RPMI7951 (cell line): ENCODE measurements at places on chromosomes 6 and 20.

DNA sequence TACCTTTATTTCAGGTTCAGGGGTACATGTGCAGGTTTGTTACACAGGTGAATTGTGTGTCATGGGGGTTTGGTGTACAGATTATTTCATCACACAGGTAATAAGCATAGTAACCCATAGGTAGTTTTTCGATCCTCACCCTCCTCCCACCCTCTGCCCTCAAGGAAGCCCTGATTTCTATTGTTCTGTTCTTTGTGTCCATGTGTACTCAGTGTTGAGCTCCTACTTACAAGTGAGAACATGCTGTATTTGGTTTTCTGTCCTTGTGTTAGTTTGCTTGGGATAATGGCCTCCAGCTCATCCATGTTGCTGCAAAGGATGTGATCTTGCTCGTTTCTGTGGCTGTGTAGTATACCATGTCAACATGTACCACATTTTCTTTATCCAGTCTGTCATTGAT, 66.0 kb downstream of the STK4 start:
- DNase-seq: no peak

DNA sequence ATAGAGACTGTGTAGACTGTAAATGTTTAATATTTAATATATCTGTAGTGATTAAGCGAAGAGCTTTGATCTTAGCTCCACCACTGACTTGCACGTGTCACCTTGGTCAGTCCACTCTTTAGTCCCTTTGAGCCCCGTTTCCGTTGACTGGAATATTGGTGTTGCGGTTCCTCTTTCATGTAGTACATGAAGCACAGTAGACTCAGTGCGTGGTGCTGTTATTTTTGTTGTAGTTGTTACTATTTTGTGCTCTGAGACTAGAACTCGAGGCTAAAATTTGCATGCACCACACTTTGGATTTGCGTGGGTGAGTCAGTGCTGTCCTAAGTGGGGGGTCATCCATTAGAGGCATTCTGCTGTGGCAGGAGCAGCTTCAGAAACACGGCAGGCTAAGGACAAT, 291.4 kb downstream of the QKI start:
- no peak for DNase-seq

- DNase-seq: no peak
Measured at GRCh38 chr20:14830899-14831298, 493.5 kb upstream of the FLRT3 start.

DNA sequence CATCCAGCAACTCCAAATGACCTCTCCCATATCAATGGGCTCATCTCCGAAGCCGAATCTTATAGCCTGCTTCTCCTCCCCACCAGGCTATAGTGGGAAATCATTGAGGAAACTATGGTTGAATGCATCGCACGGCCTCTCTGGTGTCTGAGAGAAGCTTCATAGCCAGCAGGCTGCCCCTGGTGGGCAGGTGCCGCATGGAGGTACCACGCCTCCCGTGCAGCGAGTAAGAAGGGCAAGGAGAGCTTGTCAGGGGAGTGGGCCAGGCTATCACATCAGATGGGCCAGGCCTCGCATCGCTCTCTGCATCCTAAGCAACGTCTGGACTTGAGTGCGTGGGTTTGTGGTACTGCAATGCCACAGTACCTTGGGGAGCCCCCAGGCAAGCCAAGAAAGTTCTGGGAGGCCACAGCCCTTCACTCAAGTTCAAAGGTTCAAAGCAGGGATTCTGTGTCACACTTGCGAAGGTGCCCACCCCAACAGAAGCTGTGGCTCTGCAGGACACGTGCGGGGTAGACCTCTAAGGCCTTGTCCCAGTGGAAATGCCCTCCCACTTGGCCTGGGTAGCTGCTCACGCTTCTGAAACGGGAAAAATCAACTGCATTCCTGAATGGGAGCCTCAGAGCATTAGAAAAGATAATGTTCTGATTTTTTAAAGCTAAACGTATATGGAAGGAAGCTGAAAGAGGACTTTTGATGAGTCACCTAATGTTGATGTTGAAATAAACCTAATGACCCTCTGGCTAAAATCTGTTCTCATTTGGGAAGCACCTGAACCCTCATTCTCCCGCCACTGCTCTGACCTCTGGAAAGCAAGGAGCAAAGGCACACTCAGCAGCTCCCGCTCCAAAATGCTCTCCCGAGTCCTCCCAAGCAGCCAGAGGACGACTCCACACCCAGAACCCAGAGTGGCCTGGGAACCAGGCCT, 8.4 kb upstream of the IRF4 start:
- DNase-seq: no peak

DNA sequence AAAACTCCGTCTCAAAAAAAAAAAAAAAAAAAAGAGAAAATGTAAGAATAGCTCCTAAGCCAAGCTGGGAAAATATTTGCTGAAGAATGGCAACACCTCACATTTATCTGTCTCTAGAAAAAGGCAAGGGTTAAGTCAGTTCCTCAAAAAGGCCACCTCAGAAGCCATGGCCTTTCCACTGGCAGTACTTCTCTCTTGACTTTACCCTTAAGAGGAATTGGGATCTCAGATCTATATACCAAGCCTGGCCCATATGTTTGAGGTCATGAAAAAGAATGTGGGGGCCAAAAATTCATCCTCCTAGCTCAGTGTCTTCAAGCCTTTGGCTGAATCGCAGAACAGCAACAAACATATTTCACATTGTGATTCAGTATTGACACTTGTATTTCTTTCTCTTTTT, 10.9 kb upstream of the NCOA3 start:
- DNase-seq: no peak

GRCh38 chr6:62474793-62475192, 188.8 kb upstream of the KHDRBS2 start:
- DNase-seq: no peak

DNA sequence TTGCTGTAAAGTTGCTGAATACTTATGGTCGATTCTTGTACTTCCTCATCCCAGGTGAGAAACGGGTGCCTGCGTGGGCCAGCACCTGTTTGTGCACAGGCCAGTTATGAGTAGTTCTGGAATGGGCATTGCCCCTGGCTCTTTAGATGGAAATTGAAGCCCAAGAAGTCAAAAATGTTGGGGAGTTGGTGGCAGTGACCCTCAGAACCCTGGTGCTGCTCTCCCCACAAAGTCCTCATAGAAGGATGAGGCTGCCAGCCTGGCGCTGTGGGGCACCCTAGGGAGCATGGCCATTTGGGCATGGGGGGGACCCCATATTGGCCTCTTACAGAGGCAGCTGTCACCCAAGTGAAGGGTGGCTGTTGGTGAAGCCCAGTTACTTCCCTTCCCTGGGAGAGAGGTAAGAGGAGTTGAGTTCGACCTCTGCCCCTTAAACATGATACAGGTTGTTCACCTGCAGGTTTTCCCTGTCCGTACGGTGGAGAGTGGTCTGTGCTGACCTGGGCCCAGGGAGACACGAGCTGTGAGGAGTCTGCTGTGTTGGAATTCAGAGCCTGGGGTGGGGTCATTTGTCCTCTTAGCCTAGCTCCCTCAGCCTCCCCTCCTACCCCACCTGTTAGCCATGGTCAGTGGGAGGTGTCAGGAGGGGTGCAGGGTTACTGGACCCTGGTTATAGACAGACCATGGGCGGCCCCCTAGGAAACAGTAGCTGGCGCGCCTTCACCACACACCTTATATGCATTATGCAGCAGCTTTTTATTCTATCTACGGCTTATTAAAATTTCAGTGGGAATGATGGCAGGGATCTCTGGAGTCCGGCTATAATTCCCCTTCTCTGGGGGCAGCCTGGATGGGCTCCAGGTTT, 4.9 kb downstream of the HMGA1 start:
- no peak for DNase-seq

DNA sequence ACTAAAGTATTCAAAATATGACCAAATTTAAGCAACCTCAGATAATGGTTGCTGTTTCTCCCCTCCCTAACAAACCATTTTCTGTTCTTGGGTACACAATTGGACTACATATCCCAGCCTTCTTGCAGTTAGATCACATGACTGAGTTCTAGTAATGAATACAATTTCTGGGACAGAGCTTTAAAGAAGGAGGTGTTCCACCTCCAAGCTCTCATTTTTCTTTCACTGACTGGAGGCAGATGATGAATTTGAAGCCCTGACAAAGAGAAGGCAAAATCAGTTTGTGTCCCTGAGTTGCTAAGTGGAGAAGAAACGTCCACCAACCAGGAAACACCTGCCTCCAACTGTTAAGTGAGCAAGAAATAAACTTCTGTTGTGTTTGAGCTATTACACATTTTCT, 117.2 kb downstream of the LCA5 start:
- DNase-seq: no peak

GRCh38 chr6:168291450-168291849, 28.1 kb downstream of the DACT2 start:
- no peak for DNase-seq

- DNase-seq: no peak
Measured at GRCh38 chr20:59705651-59706399, 101.5 kb downstream of the PHACTR3 start.

- no peak for DNase-seq
Measured at GRCh38 chr6:110366256-110366655, 8.1 kb upstream of the METTL24 start.

DNA sequence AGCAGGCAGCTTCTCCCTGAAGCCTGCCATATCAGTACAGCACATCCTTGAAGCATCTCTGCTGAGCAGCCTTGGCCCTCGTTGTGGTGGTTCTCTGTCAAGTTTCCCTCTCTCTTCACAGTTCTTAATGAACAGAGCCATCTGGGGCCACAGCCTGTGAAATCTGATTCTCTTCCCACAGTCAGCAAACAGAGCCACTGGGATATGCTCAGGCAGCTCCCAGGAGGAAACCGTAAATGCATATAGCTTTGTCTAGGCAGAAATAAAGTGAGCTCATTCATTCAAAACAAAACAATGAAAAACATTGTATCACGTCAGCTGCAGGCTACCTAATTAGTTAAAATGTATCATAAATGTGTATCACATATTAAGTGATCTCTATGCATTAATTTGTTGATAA, 80.3 kb downstream of the TBC1D7 start:
- DNase-seq: no peak

- DNase-seq: peak; percentile 70
Measured at GRCh38 chr6:161373905-161374451, 100.1 kb upstream of the AGPAT4 start.

- no peak for DNase-seq
Measured at GRCh38 chr6:49978332-49979226, 9.2 kb upstream of the DEFB113 start.

DNA sequence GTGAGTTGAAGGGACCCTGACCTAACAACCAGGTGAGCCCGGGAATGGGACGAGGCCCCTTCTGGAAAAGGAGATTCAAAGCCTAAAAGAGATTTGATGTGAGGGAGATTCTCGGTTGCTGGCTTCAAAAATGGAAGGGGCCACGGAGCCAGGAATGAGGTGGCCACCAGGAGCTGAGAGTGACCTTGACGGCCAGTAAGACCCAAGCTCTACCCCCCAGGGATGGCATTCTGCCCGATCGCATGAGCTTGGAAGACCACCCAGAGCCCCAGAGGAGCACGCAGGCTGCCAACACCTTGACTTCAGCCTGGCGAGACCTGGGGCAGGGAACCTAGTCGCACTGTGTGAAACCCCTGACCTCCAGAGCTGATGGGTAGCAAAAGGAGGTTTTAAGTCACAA, 163.9 kb downstream of the BMP7 start:
- no peak for DNase-seq

DNA sequence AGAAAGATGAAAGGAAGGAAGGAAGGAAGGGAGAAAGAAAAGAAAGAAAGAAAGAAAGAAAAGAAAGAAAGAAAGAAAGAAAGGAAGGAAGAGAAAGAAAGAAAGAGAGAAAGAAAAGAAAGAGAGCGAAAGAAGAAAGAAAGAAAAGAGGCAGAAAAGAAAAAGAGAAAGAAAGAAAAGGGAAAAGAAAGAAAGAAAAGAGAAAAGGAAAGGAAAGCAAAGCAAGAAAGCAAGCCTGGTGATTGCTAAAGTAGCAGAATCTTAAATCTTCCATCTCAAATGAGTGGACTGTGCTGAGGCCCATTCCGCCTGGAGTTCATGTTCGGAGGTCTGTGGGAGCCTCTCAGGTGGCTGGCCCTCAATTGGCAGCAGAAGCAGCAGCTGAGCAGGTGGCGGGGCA, 148.4 kb downstream of the TFAP2A start:
- DNase-seq: no peak

- no peak for DNase-seq
Measured at GRCh38 chr6:1625794-1626435, 16.2 kb downstream of the FOXC1 start.

DNA sequence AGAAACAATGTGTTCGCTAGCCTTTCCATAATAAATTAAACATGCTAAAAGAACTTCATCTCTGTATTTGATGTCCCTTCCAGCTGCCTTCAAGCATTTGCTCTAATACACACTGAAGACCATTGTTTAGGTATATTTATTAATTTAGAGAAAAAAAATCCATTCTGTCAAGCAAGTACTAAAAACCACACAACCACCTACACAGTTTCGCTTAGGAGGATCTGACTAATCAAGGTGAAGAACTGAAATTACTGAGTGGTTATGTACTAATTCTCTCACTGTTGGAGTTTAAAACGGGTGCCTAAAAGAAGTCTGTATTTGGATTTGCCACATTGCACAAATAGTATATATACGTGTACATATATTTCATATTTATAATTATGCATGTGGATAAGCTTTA, 58.9 kb downstream of the GMDS start:
- DNase-seq: no peak

- peak; percentile 79 for DNase-seq
Measured at GRCh38 chr6:37083243-37084138, 78.0 kb downstream of the FGD2 start.

DNA sequence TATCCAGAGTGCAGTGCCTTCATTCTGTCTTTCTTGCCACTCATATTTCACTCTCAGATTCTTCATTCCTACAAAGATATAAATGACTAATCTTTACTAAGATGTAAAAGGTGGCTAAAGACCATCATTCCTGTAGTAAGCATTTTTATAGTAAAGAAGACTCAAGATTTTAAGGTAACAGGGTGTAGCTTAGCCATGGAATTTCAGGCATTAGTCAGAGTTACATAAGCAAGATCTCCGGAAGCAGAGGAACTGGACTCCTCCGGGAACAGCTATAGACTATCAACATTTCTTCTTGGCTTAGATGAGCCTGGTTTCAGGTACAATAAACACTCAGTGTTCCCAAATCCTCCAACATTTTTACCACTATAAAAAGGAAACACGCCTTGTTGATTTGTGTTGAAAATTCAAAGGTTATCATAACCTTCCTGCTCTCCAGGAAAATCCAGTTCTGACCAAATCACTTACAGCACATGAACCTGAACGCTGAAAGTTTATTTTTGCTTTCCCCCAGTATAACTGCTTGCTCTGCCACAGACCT, 23.7 kb downstream of the SERPINB1 start:
- peak; percentile 36 for DNase-seq

DNA sequence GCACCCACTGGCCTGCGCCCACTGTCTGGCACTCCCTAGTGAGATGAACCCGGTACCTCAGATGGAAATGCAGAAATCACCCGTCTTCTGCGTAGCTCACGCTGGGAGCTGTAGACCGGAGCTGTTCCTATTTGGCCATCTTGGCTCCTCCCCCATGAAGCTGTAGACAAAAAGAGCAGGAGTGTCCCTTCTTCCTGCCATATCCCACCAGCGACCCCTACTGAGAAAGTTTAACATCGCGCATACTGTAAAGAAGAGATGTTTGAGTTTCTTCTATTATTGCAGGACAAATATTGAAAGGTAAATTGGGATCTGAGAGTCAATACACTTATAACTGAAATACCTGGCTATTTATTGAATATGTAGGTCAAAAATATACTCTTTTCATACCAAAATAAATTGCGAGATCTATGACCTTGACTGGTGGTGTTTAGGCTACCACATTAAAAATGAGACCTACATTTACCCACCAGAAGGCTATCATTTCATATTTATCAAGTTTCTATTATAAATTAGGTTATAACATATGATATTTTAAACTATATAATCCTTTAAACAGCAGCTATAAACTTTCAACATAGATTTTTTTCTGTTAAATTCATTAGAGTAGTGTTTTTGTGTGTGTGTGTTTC, 586.3 kb downstream of the HTR1B start:
- DNase-seq: peak; percentile 77

- DNase-seq: no peak
Measured at GRCh38 chr20:11057624-11058023, 383.8 kb upstream of the JAG1 start.
